ENCODE measurements at places on chromosomes 7 and 10.

- DNase-seq = no peak
Measured at GRCh38 chr10:85735997-85736396, 630.6 kb downstream of the GRID1 start.

DNA sequence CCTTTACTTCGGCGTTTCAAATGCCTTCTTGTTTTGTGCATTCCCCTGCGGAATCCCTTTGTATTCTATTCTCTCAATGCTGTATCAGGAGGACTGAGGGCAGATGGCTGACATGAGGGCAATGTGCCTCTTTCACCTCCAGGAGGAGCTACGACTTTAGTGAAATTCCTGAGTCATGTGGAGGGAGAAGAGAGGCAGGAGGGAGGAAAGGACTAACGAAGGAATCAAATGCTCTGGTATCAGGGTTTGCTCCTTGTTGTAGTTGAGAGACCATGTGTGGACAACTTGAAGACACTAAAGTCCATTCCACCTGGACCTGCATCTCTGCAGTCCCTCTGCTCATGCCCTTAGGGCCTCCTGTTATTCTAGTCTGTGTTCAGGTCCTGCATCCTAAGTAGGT, 40.2 kb upstream of the PRSS58 start:
- DNase-seq = no peak

- peak; percentile 68 for DNase-seq
Measured at GRCh38 chr7:73451780-73452398, 18.3 kb downstream of the FZD9 start.

GRCh38 chr7:88357781-88358525, 51.3 kb upstream of the STEAP4 start:
- peak; percentile 6 for DNase-seq

GRCh38 chr7:128665057-128665456, 7.0 kb upstream of the GARIN1A start:
- no peak for DNase-seq

DNA sequence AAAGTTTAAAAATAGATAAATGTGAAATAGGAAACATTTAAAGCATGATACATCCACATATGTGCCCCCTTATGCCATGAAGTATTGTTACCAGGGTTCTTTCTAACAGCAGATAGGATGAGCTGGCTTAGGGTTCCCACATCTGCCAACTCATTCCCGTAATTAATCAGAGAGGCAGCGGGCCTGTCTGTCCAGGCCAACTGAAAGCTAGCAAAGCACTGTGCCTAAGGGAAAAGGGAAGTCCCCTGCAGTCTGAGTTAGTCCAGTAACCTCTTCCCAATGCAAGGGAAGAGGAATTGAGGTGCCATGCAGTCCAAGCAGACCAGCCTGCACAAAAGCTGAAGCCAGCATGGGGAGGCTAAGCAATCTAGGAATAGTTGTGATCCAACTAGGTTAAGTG, 18.3 kb upstream of the ZC3HAV1L start:
- no peak for DNase-seq

DNA sequence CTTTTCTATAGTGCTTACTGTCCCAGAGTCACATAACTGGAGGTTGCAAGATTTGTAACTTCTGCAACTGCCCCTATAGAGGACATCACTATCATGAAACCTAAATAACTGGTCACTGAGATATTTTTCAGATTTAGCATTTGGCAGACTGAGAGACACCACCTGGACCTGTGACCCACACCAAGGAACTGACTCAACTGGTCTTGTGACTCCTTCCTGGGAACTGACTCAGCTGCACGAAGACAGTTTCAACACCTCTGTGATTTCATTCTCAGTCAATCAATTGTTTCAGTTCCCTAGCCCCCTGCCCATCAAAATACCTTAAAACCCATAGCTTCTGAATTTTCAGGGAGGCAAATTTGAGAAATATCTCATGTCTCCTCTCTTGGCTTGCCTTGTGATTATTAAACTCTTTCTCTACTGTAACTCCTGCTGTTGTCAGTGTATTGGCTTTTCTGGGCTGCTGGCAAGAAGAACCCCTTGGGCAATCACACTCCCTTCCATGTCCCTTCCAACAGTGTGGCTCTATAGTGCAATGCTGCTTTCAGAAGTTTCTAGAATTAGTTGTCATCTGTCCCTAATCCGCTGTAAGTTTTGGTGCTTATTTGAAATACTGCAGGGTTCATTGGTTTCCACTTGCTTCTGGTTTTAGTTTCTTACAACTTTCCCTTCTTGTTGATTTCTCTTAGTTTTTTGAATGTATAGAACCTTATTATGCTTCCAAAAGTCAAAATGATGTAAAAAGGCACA, 127.8 kb upstream of the ADCY1 start:
- DNase-seq = no peak

DNA sequence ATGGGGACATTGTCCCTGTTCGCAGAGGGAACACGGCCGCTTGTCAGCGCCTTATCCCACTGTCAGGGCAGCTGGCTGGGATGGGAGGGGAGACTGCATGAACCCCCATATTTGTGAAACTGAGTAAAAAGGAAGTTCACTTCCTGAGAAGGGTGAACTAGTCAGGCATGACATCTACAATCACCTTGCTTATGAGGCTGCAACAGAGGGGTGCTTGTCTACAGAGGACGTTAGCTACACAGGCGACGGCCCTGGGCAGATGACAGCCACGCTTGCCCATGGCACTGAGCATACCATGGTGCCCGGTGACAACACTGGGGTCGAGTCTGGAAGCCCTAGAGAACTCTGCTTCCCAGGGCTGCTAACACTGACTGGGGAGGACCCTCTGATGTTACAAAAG, 46.0 kb upstream of the KDM7A start:
- no peak for DNase-seq

Data from GM13977 (cell line).